ENCODE measurements at places on chromosomes 13 and 19.

DNA sequence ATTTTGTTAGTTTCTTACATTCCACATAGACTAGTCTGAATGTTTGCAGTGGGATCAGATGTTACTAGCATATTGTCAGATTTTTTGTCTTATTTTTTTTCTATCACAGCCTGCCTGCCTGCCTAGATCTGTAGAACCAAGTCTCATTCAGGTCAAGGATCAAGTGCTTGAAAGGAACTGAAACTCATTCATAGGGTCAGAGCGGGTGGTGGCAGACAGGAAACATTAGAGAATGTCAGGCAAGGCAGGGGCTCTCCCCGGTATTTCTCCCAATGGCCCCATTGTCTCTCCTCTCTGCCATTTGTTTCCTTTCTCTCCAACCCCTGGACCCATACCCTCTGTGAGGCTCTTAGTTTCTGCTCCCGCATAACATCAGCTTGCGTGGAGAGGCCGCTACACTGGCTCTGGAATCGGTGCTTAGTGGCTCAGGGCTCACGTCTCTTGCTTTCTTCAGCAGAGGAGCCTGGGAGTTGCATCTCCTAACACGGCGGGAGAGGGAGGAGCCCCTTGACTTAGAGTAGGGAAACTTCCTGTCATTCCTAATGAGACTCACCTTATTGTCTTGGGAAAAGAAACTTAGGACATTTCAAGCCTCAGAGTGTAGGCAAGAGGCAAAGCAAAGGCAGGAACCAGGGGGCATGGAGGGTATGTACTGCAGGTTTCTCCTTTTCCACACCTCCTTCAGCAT, 35.6 kb upstream of the SPATA13 start:
- DNase-seq, result no peak

GRCh38 chr19:11560404-11561051, 1.5 kb upstream of the ELOF1 start:
- DNase-seq, result peak; percentile 9

DNA sequence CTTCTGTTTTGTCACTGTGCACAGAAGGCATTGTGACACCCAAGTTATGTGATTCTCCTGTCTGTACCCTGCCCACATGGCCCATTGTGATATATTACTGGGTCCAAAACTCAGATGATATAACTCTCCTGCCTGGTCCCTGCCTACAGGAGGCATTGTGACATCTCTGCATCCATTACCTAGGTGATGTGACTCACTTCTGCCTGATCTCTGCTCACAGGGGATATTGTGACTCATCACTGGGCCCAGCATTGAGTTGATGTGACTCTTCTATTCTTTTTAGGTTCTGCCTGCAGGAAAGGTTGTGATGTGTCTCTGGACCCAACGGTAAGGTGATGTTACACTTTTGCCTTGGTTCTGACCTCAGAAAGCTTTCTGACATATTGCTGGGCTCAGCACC, 67.9 kb upstream of the ZNF724 start:
- DNase-seq, result no peak

- no peak for DNase-seq
Observed at GRCh38 chr19:39953915-39954314, 17.1 kb upstream of the PSMC4 start.

DNA sequence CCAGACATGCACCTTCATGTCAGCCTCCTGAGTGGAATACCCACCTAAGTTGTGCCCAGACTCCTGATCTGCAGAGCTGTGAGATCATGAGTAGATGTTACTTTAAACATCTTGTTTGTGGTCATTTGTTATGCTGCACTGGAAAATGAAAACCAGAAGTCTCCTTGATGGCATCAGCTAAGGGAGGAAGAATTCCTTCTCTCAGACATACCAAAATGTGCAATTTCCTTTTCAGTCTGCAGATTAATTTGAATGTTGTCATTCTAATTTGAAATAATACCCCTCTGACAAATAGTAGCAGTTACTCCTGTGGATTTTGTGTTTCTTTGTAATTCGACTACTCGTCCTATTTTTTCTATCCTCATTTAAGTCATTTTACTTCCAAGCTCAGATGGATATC, 59.3 kb downstream of the ITGBL1 start:
- DNase-seq, result no peak

DNA sequence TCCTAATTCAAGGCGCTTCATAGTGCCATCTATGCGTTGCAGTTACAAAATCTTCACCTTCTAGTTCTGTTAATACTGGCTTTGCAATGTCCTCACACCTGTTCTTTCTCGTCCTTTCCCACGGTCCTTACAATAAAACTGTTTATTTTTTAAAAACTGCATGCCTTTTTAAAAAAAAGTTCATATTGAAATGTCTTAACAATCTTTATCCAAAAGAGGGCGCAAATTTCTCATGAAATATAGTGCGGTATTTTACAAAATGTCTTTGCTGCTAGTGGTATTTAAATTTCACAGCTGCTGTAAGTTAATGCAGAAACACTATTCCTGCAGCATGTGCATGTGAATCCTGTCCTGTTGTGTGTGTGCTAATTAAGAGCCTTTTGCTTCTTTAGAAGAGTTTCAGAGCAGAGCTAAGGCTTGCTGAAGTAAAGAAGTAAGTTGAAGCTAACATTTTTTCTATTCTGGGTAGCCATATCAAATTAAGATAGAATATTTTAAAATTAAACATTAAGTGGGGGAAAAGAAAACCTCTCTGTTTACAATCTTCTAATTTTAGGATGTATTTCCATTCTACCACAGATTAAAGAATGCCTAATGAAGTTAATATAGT, 15.8 kb upstream of the CLDN10 start:
- DNase-seq, result no peak

GRCh38 chr19:54162241-54162805, 2.8 kb upstream of the LENG1 start:
- no peak for DNase-seq

DNA sequence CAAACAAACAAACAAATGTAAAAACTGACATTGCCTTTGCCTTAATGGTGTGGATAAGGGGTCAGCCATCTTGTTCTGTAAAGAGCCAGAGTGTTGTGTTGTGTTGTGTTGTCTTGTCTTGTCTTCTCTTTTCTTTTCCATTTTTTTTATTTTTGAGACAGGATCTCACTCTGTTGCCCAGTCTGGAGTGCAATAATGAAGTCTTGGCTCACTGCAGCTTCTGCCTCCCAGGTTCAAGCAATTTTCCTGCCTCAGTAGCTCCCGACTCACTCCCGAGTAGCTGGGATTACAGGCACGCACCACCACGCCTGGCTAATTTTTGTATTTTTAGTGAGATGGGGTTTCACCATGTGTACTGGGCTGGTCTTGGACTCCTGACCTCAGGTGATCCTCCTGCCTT, 27.8 kb downstream of the TIMM13 start:
- no peak for DNase-seq

- DNase-seq, result no peak
Observed at GRCh38 chr13:108621462-108621861, 7.9 kb upstream of the MYO16 start.

- DNase-seq, result no peak
Observed at GRCh38 chr19:46181388-46181779, 33.3 kb downstream of the IGFL2 start.

DNA sequence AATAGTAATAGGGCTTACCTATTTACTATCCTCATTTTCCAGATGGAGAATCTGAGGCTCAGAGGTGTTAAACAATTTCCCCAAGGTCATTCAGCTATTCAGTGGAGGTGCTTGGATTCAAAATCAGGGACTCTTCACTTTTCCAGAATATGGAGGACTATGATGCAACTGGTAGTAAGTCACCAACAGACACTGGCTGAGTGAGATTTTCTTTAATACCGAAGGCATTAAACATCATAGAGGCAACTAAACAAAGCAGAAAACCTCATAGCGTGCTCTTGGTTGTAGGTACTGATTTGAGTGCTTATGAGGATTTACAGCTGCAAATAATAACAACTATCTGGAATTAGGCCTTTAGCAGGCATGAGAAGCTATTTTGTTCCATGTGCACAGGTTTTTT, 134.4 kb downstream of the DLEU7 start:
- DNase-seq, result no peak

- no peak for DNase-seq
Observed at GRCh38 chr13:41231025-41231677, 32.2 kb downstream of the MTRF1 start.

GRCh38 chr19:45508861-45509691, 1.8 kb downstream of the VASP start:
- DNase-seq, result peak; percentile 13

- no peak for DNase-seq
Observed at GRCh38 chr19:17504030-17504429, 7.4 kb upstream of the PGLS start.

DNA sequence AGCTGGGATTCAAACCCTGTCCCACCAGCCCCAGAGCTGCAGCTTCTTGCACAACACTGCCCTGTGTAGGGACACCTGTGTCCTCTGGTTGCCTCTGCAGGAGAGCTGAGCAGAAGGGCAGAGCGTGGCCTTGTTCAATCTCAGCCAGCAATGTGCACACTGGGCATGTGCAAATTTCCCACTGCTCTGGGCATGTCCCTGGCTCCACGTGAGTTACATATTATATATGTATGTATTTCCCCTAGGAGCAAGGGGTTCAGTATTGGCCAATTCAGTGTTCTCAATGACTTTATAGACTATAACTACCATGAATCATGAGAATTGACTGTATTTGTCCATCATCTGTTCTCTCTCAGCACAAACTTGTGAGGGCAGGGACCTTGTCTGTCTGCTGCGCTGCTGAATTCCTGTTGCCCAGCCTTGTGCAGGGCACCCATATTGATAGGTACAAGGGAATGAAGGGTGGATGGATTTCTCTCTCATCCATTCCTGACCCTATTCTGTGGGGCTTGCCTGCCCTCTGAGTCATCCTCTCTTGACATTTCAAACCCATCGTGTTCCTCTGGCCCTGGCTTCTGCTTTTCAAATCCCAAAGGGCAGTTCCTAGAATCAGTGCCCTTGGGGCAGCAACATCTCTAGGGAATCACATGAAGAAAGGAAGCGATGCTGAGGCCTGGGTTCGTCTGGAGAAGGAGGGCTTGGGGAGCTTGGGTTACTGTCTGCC, 69.7 kb downstream of the ERICH6B start:
- no peak for DNase-seq

DNA sequence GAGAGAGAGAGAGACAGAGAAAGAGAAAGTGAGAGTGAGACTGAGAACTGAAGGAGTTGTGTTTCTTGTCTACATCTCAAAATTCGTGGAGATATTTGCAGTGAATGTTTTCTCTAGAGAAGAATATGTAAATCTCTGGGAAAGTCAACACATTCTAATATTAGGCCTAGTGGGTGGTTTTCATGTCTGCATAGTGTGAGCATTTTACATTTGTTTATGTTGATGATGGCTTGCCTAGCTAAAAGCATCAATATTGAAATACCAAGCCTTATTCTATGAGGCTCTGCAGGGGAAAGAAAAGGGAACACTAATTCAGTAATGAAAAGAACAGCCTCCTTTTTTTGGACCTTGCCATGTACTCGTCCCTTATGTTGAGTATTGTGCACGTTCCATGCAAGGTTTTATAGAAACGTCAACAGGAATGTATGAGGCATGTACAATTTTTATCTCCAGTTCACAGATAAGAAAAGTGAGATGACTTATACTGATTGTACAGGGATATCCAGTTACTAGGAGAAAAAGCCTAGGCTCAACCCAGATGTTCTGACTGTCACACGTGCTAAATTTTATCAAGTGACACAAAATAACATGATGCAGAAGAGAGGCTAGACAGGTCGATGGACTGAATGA, 1288.9 kb upstream of the SLC10A2 start:
- no peak for DNase-seq

- no peak for DNase-seq
Observed at GRCh38 chr13:99123101-99124045, 77.3 kb upstream of the UBAC2 start.

GRCh38 chr13:40076765-40077362, 421.4 kb downstream of the COG6 start:
- no peak for DNase-seq

GRCh38 chr13:51647067-51647466, 62.8 kb downstream of the WDFY2 start:
- DNase-seq, result no peak

DNA sequence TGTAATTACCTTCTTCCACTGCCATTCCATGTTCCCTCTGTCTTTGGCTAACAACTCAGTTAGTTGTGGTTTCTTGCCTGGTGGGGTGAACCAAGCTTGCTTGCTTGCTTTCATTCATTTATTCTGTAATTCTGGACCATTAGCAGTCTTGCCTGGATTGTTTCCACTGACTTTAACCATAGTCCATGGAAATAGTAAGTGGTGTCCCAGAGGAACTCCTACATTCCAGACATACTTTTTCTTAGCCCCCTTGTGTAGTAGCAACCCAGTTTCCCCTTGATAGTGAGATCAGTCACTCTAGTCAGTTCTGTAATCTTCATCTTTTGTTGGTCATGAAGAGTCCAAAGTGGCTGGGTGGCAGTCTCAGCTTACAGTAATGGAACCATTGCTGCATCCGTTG, 23.2 kb downstream of the PDS5B start:
- DNase-seq, result no peak

Measured in hippocampal formation (tissue), 2 donors.